Progenitor cell of endocrine pancreas (in vitro differentiated cells): ENCODE measurements at places on chromosomes 11 and 22.

GRCh38 chr22:19065929-19066328 lies 56.3 kb downstream of the DGCR2 start:
- no peak overlapping the region for H3K27ac ChIP-seq
- peaks cover 18% of the 10 kb centered on the region for H3K36me3 ChIP-seq
- H3K27me3 ChIP-seq = no peaks in the 10 kb centered on the region
- no peak overlapping the region for H3K4me3 ChIP-seq

DNA sequence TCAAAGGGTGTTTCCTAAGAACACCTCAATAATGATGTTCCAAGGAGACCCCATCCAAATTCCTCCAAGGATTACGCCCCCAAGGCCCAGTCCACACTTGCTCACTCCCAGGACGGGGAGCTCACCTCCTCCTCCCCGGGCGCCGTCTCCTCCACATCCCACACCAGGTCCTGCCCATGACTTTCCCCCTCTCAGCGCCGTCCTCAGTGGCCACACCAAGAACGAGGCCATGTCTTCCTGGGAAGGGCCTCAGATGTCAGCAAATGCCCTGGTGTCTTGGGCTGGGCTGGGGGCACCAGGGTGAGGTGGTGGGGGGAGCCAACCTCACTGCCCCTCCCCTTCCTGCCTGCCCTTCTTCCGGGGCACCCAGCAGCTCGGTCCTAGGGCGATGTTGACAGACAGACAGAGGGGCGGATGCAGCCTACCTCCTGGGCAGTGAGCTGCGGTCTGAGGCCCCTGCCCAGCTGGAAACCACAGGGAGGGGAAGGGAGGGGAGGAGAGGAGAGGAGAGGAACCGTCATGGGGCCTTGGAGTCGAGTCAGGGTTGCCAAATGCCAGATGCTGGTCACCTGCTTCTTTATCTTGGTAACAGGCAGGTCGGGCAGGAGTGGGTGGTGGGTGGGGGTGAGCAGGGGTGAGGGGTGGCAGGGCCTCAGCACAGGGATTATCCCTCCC lies at the start of the genes C11orf21 and TSPAN32:
TSS of gene C11orf21 (minus strand) at position 288 of the 675 bp plus-strand sequence. CDS start at position 178, 110 bp downstream.
TSS of gene TSPAN32 (plus strand) at position 383 of the 675 bp plus-strand sequence. CDS start at position 520, 137 bp downstream.
- no peak within 1 kb of the TSS for H3K4me3 ChIP-seq
- peaks cover 14% of the 10 kb centered on the region for H3K27me3 ChIP-seq
- peaks cover 6% of the 10 kb centered on the region for H3K4me1 ChIP-seq
- no peak within 1 kb of the TSS for H3K27ac ChIP-seq
- DNase-seq = no peak

DNA sequence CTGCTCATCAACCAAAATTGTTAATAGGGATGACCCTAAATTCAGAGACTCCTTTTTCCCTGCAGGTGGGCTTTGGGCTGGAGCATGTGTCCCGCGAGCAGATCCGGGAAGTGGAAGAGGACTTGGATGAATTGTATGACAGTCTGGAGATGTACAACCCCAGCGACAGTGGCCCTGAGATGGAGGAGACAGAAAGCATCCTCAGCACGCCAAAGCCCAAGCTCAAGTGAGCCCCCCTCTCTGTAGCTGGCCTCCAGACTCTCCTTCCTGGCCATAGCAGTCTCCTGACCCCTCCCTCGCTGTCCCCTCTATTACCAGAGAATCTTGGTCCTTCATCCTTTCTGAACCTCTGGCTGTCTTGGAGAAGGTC lies 47.9 kb upstream of the RAB1B start:
- peaks cover 4% of the 10 kb centered on the region for H3K4me1 ChIP-seq
- no peak overlapping the region for H3K27ac ChIP-seq
- H3K4me3 ChIP-seq = no peak overlapping the region
- DNase-seq = no peak

DNA sequence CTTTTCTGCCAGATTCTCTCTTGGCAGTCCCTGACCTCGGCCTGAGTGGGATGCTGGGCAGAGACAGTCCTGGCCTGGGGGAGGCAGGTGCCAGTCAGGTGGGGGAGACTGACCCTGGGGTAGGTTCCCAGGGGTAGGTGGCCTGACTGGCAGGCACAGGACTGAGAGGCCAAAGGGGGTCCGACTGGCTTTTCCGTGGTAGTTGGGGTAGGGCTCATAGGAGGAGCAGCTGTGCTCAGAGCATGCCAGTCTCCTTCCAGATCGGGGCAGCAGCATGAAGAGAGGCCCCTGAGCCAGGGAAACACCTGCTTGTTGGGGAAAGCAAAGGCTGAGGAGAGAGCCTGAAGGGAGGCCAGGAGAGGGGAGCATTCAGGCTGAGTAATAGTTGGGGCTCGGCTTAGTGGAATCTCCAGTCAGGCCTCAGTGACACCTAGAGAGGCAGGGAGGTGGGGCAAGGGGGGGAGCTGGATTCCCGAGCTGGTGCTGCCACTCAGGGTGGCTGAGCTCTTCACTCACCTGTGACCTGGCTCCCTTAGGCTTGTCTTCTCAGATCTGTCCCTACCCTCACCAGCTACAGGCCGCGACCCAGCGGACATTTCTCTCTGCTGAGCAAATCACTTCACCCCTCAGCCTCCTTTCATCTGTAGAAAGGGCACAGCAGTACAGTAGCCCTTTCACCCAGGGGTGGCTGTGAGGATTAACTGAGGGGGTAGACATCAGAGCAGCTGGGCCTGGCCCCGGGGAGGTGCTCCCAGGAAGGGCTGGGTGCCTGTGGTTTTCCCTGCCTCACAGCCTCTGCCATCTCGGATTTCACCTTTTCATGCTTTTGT lies 26.2 kb downstream of the MCM5 start:
- peak overlapping the region; percentile 65 for H3K27ac ChIP-seq
- H3K4me3 ChIP-seq = no peak overlapping the region
- DNase-seq = no peak

DNA sequence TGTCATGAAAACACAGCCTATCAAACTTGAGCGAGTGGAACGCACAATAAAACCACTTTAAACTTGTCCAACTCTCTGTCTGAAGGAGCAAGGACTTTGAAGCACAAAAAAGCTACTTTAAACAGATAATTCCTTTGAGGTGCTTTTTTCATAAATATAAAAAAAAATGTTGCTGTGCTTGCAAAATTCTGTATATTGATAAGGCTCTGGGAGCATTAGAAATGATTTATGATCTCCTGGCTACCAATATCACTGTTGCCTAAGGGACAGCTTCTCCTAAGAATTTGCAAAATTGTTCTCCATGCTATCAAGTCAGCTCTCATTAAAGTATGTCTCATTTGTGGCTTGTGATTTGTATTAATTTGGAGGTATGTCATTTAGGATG lies 37.6 kb upstream of the LDLRAD3 start:
- no peak overlapping the region for H3K4me3 ChIP-seq
- no peaks in the 10 kb centered on the region for H3K4me1 ChIP-seq
- no peaks in the 10 kb centered on the region for H3K36me3 ChIP-seq
- H3K27ac ChIP-seq = no peak overlapping the region

GRCh38 chr11:77647654-77648305 lies 10.2 kb upstream of the CLNS1A start:
- H3K4me3 ChIP-seq = no peak overlapping the region
- no peaks in the 10 kb centered on the region for H3K27me3 ChIP-seq
- no peaks in the 10 kb centered on the region for H3K4me1 ChIP-seq
- no peak for DNase-seq

DNA sequence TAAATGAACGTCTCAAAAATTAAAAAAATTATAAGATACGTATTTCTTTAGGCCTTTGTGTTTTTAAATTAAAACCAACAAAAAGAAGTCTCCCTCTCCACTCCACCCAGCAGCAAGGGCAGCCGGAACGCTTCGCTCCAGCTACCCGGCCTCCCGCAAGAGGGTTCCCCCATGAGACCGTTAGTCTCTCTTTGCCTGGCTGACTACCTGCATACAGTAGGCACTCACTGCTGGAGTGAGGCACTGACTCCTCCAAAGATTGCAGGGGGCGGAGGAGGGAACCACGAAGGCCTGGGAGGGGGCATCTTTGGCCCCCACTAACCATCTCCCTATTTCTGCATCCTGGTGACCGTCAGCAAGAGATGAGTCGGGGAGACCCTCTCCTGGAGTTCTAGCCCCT lies 10.1 kb downstream of the CBX6 start:
- no peak overlapping the region for H3K27ac ChIP-seq
- no peak overlapping the region for H3K4me3 ChIP-seq
- no peak for DNase-seq
- peaks cover 3% of the 10 kb centered on the region for H3K36me3 ChIP-seq

DNA sequence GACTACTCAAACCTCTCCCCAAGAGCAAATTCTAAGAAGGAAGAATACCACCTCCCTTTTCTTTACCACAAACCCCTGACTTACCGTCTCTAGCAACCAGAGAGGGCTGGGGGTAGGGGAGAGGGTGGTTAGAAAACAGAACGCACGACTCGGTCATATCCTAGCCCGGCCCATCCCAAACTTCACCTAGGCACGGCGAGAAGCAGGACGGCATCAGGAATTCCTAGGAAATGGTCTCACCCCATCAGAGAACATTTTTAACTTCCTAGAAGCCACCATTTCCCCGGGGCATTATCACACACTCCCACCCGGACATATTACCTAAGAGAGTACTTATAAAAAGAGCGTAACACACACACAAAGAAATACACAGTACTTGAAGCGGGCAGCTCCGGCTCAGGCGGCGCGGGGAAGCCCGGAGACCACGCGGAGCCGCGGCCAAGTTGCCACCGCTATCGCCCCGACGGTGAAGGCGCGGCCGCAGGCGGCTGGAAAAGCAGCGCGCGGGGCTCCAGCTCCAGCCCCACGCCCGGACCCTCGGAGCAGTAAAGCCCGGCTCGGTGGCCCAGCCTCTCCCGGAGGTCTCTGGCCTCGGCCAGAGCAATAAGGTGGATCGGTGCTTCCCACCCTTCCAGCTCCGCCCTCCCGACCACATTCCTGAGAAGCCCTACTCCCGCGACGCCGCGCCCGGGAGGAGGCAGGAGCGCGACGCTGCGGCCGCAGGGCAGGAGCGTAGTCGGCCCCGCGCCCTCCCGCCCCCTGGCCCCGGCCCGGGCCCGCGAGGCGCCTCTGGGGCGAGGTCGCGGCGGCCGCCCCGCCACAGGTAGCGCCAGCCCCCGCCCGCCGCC lies 878 bp downstream of the RRAS2 start:
- peak overlapping the region; percentile 100 for H3K27ac ChIP-seq
- H3K36me3 ChIP-seq = peaks cover 1% of the 10 kb centered on the region
- H3K27me3 ChIP-seq = peaks cover 17% of the 10 kb centered on the region

GRCh38 chr11:42003801-42004200 lies 544.3 kb upstream of the LRRC4C start:
- no peaks in the 10 kb centered on the region for H3K36me3 ChIP-seq
- no peaks in the 10 kb centered on the region for H3K27me3 ChIP-seq
- H3K4me3 ChIP-seq = no peak overlapping the region
- H3K4me1 ChIP-seq = peaks cover 1% of the 10 kb centered on the region
- H3K27ac ChIP-seq = no peak overlapping the region

- no peak overlapping the region for H3K4me3 ChIP-seq
- H3K36me3 ChIP-seq = no peaks in the 10 kb centered on the region
- no peaks in the 10 kb centered on the region for H3K27me3 ChIP-seq
- DNase-seq = no peak
These were observed 10.6 kb downstream of the PLET1 start for GRCh38 chr11:112249871-112250610.

DNA sequence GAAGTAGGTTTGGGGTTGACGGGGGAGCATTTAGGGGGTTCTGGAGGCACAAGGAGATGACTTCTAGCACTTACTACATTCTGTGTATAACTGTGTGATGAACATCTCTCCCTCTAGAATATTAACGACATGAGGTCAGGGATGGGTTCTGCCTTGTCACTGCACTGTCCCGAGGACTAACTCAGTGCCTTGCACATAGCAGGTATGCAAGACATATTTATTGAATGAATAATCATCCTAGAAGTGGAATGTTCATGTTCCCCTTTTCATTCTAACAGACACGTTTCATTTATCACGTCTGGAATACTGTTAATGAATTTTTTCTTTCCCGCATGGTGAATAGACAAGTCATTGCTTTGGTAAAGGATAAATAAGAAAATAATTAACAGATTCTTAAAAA lies 12.6 kb downstream of the SYT13 start:
- peaks cover 10% of the 10 kb centered on the region for H3K4me1 ChIP-seq
- H3K27ac ChIP-seq = no peak overlapping the region
- DNase-seq = no peak
- H3K36me3 ChIP-seq = peaks cover 6% of the 10 kb centered on the region
- no peak overlapping the region for H3K4me3 ChIP-seq

GRCh38 chr11:100098560-100098959 lies 588.5 kb upstream of the ARHGAP42 start:
- H3K4me1 ChIP-seq = peaks cover 5% of the 10 kb centered on the region
- no peaks in the 10 kb centered on the region for H3K36me3 ChIP-seq
- DNase-seq = no peak
- no peak overlapping the region for H3K4me3 ChIP-seq

- no peak overlapping the region for H3K4me3 ChIP-seq
- no peaks in the 10 kb centered on the region for H3K27me3 ChIP-seq
- peaks cover 4% of the 10 kb centered on the region for H3K36me3 ChIP-seq
- H3K4me1 ChIP-seq = no peaks in the 10 kb centered on the region
- no peak overlapping the region for H3K27ac ChIP-seq
- DNase-seq = no peak
These were observed 82.2 kb downstream of the ATG16L2 start for GRCh38 chr11:72896431-72896830.

DNA sequence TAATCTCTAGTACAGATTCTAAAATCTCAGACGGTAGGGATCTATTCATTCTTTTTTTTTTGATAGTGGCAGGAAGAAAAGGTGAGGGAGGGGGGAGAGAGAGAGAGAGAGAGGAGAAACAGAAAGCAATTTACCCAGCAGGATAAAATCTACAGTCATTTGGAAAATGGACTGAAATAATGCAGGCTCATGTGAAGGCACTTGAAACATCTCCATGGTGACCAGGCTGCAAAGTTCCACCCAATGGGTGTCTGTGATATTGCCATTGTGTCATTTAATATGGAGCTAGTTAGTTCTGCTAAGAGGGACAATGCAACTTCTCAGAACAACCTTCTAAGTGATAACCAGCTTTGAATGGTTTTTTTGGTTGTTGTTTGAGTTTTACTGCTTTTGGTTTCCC lies 165.2 kb upstream of the RAG2 start:
- no peak overlapping the region for H3K4me3 ChIP-seq
- H3K27me3 ChIP-seq = no peaks in the 10 kb centered on the region
- no peaks in the 10 kb centered on the region for H3K4me1 ChIP-seq
- no peak for DNase-seq
- H3K36me3 ChIP-seq = no peaks in the 10 kb centered on the region

GRCh38 chr22:43188829-43189545 lies 2.1 kb upstream of the TTLL12 start:
- no peak for DNase-seq
- H3K36me3 ChIP-seq = no peaks in the 10 kb centered on the region
- H3K4me3 ChIP-seq = peak overlapping the region; percentile 43
- peaks cover 9% of the 10 kb centered on the region for H3K27me3 ChIP-seq

GRCh38 chr11:119586181-119586580 lies 142.8 kb downstream of the NECTIN1 start:
- peaks cover 7% of the 10 kb centered on the region for H3K4me1 ChIP-seq
- no peak for DNase-seq
- peaks cover 35% of the 10 kb centered on the region for H3K27me3 ChIP-seq
- H3K4me3 ChIP-seq = no peak overlapping the region

GRCh38 chr11:75069473-75069872 lies 27.2 kb downstream of the OR2AT4 start:
- H3K4me1 ChIP-seq = peaks cover 6% of the 10 kb centered on the region
- H3K27me3 ChIP-seq = peaks cover 3% of the 10 kb centered on the region
- no peak overlapping the region for H3K4me3 ChIP-seq
- H3K27ac ChIP-seq = no peak overlapping the region
- no peaks in the 10 kb centered on the region for H3K36me3 ChIP-seq

- no peak for DNase-seq
- no peak overlapping the region for H3K27ac ChIP-seq
- no peaks in the 10 kb centered on the region for H3K4me1 ChIP-seq
- no peak overlapping the region for H3K4me3 ChIP-seq
- H3K27me3 ChIP-seq = peaks cover 6% of the 10 kb centered on the region
These were observed 31.6 kb downstream of the NTM start for GRCh38 chr11:131402040-131402439.

GRCh38 chr11:85844439-85845123 lies 10.6 kb upstream of the CCDC83 start:
- H3K4me1 ChIP-seq = no peaks in the 10 kb centered on the region
- H3K27me3 ChIP-seq = no peaks in the 10 kb centered on the region
- H3K36me3 ChIP-seq = peaks cover 1% of the 10 kb centered on the region
- no peak overlapping the region for H3K4me3 ChIP-seq
- peak overlapping the region; percentile 21 for H3K27ac ChIP-seq
